ENCODE measurements at places on chromosomes 4 and X.

GRCh38 chr4:40311811-40312346, 23.3 kb upstream of the CHRNA9 start:
- DNase-seq: no peak

DNA sequence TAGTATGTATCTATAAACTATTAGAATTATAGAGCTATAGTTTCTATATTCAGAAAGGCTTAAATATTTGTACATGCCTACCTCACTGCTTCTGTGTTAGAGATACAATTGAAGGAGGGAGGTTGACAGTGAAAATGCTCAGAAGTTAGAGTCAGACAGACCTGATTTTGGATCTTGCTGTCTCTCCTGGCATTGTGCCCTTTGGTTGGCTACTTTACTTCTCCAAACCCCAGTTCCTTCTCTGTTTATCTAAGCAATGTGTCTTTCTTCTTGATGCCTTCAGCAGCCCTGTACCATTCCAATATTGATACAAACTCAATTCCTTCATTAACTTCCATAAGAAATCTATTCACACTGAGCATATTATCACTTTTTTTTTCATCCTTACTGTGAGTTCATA, 28.7 kb downstream of the CCNG2 start:
- no peak for DNase-seq

DNA sequence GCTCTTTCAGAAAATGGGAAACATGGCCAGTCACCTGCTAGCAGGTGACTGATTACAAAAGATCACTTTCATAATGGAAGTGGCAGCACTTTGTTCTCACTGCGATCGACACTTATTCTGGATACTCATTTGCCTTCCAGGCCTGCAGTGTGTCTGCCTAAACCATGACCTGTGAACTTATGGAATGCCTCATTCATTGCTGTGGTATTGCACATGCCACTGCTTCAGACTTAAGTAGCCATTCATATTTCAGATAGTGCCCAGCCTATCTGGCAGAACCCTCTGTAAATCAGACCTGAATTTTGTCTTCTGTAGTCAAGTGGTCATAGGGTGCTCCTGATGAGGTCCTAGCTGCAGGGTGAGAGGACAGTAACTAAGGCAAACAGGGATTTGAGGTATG, 23.3 kb upstream of the MGST2 start:
- no peak for DNase-seq

DNA sequence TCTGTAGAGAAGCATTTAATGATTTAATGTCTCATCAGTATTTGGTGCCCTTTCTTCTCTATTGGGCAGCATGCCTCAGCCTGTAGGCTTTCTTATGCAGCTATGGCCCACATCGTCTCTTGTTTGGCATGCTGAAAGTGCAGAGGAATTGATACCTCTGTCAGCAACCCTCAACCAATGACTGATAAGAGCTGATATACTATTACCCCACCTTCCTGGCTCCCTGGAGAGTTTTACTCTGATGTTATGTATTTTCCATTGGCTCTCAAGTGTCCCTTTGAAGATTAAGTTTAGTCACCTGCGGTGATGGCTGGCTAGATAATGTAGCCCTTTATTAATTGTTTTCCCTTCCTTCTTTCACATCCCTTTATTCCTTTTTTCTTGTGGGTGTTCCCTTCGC, 41.2 kb upstream of the PDHA2 start:
- no peak for DNase-seq

- DNase-seq: no peak
Measured at GRCh38 chr4:170497112-170497511, 407.4 kb upstream of the AADAT start.

GRCh38 chr4:105998171-105999063, 103.1 kb downstream of the NPNT start:
- no peak for DNase-seq

GRCh38 chr4:120703908-120704307, 218.6 kb downstream of the PRDM5 start:
- no peak for DNase-seq

- DNase-seq: no peak
Measured at GRCh38 chr4:155603360-155603891, 63.2 kb upstream of the GUCY1A1 start.

DNA sequence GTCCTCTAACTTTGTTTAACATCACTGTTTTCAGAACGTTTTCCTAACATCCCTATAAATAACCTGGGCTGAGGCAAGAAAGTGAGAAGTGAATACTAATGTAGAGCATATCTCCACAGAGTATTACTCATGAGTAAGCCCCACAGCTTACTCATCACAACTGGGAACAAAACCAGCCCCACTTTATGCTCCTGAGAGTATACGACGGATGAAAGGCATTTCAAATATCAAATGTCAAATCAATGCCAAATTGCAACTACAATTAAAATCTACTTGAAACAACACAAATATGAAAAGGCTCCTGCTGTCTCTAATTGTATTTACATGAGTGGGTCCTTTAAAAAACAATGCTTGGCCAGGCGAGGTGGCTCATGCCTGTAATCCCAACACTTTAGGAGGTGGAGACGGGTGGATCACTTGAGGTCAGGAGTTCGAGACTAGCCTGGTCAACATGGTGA, 41.2 kb downstream of the SH3RF1 start:
- no peak for DNase-seq
